ENCODE measurements at places on chromosomes 1 and 21.

GRCh38 chr1:36486439-36487335, 4.0 kb upstream of the CSF3R start:
- DNase-seq: peak; percentile 93

DNA sequence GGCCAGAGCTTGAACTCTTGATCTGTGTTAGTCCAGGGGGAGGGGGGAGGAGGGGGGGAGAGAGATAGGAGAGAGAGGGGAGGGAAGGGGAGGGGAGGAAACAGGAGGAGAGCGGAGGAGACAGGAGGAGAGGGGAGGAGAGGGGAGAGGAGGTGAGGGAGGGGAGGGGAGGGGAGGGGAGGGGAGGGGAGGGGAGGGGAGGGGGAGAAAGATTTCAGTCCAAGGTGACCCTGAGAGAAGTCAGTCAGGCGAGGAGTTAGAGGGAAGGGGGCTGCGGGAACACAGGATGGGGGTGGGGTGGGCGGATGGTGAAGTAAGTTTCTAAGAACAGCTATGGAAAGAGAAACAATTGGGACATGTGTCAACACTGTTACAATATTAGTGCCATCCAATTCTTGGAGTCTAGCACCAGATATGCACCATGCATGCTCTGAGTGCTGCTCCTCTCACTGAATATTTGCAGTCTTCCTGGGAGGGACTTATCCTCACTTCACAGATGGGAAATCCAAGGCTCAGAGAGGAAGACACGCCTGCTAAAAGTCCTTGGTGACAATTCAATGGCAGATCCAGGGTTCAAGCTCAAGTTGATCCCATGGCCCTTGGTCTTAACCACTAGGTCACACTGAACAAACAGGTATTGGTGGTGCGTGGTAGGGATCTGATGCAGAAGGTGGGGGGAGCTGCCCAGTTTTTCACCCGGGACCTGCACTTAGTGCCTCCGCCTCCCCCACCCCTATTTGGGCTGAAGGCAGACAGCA, 42.5 kb upstream of the ECE1 start:
- peak; percentile 16 for DNase-seq

- DNase-seq: no peak
Measured at GRCh38 chr1:43423672-43424550, 29.8 kb downstream of the HYI start.

DNA sequence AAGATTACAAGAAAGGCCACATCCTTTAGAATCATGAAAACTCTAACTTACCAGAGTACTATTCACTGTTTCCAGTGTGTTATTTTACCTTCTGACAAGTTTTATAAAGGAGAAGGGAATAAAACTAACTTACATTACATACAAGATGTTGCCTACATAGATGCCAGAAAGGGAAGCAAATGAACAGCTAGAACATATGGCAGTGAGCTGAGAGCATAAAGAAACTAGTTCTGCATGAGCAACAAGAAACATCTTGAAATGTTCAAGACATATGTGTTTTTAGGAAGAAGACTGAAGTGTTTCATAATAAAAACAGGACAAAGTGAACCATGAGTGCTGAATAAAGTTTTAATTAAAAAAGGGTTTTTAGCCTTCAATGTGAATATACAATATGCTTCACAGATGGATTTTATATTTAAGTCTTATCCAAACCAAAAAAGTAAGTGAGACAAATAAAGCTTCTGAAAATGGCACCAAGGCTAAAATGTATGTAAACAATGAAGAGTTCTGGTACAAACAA, 39.4 kb downstream of the SLC5A9 start:
- DNase-seq: no peak

- DNase-seq: no peak
Measured at GRCh38 chr1:55631509-55631908, 416.3 kb upstream of the USP24 start.

DNA sequence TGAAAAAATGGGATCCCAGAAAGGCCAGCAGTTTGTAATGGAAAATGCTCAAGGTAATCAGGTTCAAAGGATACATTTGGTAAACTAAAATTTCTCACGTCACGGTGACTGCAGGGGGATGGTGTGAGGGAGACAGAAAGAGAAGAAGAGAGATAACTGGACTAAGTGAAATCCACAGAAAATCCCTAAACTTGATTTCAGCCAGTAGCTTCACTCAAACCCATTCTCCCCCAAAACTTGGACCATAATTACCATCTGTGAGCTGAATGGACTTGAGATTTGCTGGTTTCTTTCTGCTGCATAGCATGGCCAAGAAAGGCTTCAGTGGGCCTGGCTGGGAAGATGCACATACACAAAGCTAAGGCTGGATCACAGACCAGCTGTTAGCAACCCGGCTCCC, 155.4 kb upstream of the LMO4 start:
- DNase-seq: no peak

DNA sequence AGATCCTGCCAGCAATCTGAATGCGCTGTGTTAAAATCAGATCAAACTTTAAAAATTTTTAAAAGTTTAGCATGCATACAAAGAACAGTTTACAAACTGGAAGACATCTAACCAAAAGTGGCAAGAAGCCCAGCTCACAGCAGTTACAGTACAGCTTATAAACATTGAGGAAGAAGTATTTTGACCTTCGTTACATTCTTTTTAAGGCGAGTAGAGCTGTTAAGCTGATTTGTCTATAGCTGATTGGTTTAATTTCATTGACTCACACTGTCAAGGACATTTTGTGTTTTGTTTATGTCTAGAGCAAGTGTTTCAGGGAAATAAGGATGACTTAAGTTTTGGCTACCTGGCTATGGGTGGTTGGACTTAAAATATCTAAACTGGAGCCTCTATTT, 3.0 kb upstream of the PGM1 start:
- no peak for DNase-seq

GRCh38 chr1:10945991-10946509, 66.4 kb upstream of the TARDBP start:
- no peak for DNase-seq

- no peak for DNase-seq
Measured at GRCh38 chr1:11523746-11524464, 45.0 kb downstream of the DISP3 start.

GRCh38 chr1:210291786-210292230, 36.9 kb upstream of the HHAT start:
- no peak for DNase-seq

DNA sequence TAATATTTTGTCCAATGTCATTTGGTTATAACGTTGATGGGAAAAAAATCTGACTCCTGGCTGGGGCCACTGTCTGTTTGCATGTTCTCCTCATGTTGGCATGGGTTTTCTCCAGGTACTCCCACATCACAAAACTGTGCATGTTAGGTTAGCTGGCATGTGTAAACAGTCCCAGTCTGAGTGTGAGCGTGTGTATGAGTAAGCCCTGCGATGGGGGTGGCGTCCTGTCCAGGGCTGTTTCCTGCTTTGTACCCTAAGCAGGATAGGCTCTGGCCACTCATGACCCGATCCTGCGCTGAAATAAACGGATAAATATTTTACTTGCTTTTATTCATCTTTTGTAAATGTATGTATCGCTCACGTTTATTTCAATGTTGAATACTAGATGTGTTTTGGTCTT, 13.5 kb downstream of the EFCAB14 start:
- DNase-seq: no peak

DNA sequence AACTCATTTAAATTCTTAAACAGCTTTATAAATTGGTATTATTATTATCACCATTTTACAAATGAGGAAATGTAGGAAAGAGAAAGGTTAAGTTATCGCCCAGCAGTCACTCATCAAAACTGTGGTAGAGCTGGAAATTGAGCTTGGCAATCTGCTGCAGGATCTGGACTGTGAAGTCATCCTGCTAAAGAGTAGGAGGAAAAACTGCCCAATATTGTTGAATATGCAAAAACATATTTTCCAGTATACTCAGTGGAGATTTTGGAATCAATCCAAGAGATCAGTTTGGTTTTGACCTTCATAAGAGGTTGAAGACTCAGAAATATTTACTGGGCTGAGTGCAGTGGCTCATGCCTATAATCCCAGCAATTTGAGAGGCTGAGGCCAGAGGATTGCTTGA, 16.9 kb upstream of the RC3H1 start:
- DNase-seq: no peak

- DNase-seq: no peak
Measured at GRCh38 chr1:175385316-175385715, 192.7 kb upstream of the KIAA0040 start.

GRCh38 chr21:42993051-42993712, 18.8 kb downstream of the PKNOX1 start:
- no peak for DNase-seq

GRCh38 chr1:175459591-175460238, 267.1 kb upstream of the KIAA0040 start:
- DNase-seq: no peak

DNA sequence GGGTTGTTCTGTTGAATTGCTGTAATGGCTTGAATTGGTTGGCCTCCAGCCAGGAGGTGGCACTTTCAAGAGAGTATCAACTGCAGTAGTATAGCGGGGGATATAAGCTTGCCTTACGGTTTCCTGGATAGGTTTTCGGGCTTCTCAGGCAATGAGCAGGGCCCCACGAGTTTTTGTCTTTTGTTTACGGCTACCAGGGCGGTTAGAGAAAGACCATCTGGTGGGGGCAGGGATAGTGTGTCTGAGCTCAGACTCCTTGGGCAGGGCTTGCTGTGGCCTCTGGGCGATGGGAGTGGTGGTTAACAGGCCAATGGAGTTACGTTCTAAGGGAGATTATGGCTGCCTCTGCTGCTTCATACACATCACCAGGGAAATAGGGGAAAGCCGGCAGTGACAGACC, 62.8 kb downstream of the DTL start:
- no peak for DNase-seq

GRCh38 chr1:64519901-64520300, 50.0 kb downstream of the CACHD1 start:
- no peak for DNase-seq

DNA sequence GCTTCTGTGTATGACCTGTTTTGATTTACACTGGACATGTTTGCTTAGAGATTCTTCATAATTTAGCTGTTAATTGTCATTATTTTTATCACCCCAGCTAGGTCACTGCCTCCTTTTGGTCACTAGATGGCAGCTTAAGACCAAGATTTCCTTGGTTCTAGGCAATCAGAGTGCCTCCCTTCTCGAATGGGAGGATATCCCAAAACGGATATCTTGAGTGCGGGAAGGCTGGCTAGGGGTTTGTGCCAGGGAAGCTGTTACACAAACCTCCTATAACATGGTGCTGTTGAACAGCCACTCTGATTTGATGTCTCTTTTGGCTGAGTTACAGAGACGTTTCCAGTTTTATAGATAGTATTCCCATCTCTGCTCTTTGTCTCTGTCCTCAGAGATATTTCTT, 283.5 kb downstream of the S1PR1 start:
- DNase-seq: peak; percentile 20

GRCh38 chr21:44431300-44431699, 24.0 kb upstream of the LRRC3 start:
- DNase-seq: no peak

DNA sequence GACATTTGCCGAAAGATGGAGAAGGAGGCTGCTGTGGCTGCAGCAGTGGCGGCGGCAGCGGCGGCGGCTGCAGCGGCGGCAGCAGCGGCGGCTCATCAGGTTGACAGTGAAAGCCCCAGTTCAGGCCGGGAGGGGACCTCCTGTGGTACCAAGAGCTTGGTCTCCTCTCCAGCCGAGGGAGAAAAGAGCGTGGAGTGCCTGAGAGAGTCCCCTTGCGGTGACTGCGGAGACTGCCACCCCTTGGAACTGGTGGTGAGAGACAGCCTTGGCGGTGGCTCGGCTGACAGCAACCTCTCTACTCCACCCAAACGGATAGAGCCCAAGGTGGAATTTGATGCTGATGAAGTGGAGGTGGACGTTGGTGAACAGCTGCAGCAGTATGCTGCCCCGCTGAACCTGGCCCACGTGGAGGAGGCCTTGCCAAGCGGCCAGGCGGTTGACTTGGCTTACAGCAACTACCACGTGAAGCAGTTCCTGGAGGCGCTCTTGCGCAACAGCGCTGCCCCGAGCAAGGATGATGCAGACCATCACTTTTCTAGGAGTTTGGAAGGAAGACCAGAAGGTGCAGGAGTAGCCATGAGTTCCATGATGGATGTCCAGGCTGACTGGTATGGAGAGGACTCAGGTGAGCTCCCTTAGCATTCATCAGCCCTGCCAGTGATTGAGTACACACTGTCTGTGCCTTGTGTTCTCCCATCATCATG, 6.3 kb downstream of the ZBTB8B start:
- no peak for DNase-seq

DNA sequence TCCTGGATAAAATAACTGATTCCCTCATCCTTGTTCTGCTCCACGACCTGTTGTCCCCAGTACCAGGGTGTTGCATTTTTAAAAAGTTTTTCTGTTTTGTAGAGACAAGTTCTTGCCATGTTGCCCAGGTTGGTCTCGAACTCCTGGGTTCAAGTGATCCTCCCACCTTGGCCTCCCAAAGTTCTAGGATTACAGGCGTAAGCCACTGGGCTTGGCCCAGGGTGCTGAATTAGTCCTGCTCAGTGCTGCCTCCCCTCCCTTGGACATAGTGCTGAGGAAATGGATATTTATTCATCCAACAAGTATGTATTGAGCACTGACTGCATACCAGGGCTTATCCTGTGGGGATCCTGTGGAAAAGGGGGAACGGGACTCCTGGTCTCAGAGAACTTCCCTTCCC, 126.4 kb downstream of the PTPRU start:
- no peak for DNase-seq

- no peak for DNase-seq
Measured at GRCh38 chr1:21526441-21526840, 17.2 kb downstream of the ALPL start.

- no peak for DNase-seq
Measured at GRCh38 chr1:182690886-182691443, 6.6 kb upstream of the RGS8 start.

- peak; percentile 72 for DNase-seq
Measured at GRCh38 chr1:234608911-234609690, 877 bp downstream of the IRF2BP2 start.

DNA sequence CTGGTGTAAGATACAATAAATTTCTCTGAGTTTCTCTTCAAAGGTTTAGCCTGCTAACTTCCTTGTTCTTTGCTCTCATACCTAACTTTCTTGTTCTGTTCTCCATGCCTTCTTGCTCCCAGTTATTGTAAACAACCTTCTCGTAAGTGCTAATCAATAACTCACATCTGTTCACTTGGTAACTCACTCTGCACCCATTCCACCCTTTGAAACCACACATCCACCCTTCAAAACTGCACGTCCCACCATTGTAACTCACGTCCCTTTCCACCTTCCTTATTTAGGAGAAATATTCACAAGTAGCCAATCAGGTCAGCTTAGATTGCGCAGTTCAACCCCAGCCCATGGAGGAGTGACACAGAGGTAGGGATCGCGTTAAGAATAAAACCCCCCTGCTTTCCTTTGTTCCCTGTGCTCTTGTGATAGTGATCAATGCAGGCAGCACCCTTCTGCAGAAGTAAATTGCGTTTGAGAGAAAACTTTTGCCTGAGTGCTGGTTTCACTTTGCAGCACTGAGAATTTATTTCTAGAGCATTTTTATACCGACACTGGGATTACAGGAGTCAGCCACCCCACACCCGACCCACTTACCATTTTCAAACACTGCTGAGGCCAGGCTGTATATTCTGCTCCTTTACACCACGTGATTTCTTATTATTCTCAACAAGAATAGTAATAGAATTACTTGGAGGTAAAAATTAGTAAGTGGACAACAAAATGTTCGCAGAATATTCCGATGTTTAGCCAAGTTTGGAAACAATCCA, 789.2 kb upstream of the RGS18 start:
- DNase-seq: no peak

Data from suppressor macrophage (primary cell).